ENCODE measurements at places on chromosomes 6 and 20. TPM values are rescaled to one million over a fixed set of nuclear protein-coding genes. Genes with fewer than 3 reads are reported as not detected.

- no peak for DNase-seq
Observed at GRCh38 chr6:41671376-41671775, 33.1 kb downstream of the MDFI start.

DNA sequence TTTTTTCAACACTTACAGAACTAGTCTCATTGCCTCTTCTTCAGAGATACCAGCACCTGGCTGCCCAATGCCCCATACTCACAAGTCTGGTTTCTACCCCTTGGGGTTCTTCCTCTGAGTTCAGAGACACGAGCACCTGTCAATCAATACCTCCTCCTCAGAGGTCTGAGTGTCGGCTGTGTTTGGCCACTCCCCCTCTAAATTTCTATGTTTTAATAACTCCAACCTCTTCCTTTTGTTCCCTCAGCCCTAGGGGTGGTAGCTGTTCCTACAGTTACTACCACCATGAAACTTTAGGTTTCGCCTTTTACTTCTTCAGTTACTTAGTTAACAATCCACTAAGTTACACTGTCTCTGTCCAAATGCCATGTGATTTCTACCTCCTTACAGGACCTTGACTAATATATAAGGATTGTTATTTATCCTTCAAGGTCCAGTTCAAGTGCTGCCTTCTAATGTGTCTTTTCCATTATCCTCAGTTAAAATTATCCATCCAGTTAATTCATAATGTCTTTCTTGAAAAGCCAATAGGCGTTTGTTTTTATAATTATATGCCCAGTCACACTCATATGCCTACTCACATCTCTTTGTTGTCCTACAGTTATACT lies 14.6 kb upstream of the PHF20 start:
- no peak for DNase-seq

DNA sequence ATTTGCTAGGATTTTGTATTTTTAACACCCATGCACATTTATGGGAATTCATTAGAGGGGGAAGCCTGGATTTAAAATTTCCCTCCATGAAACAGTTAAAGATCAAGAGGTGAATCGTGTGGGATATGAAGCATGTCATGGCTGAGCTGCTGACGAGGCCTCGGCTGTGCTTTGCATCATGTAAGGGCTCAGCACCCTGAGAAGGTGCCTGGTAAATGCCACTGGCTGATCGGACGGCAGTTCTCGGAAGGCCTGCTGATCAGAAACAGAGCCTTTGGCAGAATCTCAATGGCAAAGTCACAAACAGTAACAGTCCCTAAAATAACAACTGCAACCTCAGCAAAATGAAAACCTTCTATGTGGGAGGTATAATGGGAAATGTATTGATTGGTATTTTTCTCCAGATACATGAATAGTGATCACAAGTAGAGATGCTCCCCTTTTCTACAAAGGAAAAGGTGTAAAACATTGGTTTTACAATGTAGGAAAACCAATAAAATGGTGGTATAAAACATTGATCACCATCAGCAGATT lies 53.0 kb upstream of the FUCA2 start:
- DNase-seq: no peak

- no peak for DNase-seq
Observed at GRCh38 chr6:111777357-111777756, 95.9 kb downstream of the FYN start.

- DNase-seq: no peak
Observed at GRCh38 chr6:30500421-30501355, 11.4 kb downstream of the HLA-E start.

The C20orf204 gene
- total RNA-seq: 0.04 TPM

All from neural progenitor cell (in vitro differentiated cells).